Activated naive CD8-positive, alpha-beta T cell treated with anti-CD3 and anti-CD28 coated beads, Interleukin-2, amount 10 ng/mL, durations not matched to agents 7 days and 5 days (primary cell): ENCODE measurements at places on chromosomes 7 and 10. TPM values are rescaled to one million over a fixed set of nuclear protein-coding genes. Genes with fewer than 3 reads are reported as not detected.

The ADAM12 gene
- total RNA-seq, result 0.17 TPM

The FBXL13 gene
- 0.65 TPM for total RNA-seq

The ACHE gene
- total RNA-seq, result 0.34 TPM

DNA sequence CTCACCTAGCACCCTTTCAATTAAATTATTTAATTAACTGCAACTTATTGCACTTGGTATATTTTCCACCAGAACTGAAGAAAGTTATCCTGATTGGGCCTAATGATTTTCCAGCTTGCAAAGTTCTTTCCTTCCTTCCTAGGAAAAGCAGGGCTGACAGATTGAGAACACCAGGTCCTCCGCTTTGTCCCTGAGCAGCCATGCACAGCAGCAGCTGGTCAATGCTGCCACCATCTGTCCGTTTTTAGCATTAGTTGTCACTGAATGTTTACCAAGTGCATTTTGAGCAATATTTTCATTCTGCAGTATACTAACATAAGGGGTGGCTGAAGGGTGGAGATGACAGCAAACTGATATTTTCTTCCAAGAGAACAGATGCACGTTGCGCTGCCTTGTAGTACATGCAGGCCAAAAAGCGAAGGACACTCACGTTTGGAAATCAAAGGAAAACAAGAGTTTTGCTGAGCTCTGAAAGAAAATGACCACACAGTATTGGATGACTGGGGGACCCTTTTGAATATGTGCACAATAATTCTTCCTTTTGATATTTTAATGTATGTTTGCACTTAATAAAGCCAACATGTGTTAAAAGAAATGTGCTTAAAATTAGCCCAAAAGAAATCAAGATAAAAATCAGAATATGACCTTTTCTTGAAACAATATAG lies 248.8 kb upstream of the PTN start:
- peaks cover 3% of the 10 kb centered on the region for H3K27me3 ChIP-seq
- H3K27ac ChIP-seq, result no peak overlapping the region
- no peak overlapping the region for H3K4me3 ChIP-seq
- no peaks in the 10 kb centered on the region for H3K36me3 ChIP-seq

DNA sequence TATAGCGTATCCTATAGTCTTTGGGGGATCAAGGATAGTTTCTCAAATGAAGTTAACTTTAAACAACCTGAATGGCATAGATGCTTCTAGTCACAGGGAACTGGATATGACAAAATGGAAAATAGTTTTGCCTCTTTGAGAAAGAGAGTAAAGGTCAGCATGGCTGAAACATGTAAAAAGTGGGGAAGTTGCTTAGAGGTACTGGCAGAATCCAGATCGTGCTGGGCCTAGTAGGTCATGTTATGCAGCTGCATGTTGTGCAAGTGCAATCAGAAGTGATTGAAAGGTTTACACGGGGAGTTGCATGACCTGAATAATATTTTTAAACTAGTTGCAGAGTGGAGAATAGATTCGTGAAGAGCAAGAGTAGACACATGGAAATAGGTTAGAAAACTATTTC lies 201.1 kb upstream of the HDAC9 start:
- no peak overlapping the region for H3K27ac ChIP-seq
- H3K4me3 ChIP-seq, result no peak overlapping the region
- no peak for DNase-seq

DNA sequence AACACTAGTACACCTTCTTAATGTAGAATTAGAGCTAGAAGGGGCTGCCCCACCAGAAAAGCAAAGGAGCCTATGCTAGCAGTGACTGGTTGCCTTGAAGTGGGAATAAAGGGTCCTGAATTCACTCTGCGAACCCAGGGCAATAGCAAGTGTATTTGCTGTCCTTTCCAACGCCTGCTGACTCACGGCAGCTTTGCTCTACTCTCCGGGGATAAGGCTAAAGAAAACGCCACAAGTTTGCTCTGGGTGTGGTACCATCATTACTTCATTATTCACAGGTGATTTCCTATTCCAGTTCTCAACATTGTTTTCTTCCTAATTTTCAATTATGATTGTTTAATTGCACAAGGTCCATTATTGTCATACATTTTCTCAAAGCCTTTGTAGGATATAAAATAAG lies 220.5 kb upstream of the AOAH start:
- H3K36me3 ChIP-seq, result peaks cover 72% of the 10 kb centered on the region
- no peak overlapping the region for H3K27ac ChIP-seq
- no peaks in the 10 kb centered on the region for H3K27me3 ChIP-seq
- no peak overlapping the region for H3K4me3 ChIP-seq

GRCh38 chr7:52691257-52691656 lies 344.2 kb upstream of the POM121L12 start:
- no peak overlapping the region for H3K27ac ChIP-seq
- H3K27me3 ChIP-seq, result no peaks in the 10 kb centered on the region
- no peak for DNase-seq
- no peak overlapping the region for H3K4me3 ChIP-seq
- H3K36me3 ChIP-seq, result no peaks in the 10 kb centered on the region

DNA sequence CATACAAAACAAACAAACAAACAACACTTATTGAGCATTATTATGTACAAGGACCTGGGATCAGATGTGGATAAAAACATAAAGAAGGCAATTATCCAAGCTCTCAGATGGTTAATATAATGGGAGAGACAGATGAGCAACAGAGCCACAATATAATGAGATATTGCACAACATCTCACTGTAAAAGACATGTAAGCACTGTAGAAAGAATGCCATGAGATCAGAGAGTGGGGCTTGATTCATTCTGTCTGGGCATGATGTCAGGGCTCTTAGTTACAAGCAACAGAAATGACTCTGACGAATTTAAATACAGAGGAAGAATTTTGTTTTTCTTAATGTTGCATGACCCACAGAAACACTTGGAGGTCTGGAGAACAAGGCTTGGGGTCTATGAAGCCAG lies 164.7 kb upstream of the PLXDC2 start:
- H3K36me3 ChIP-seq, result no peaks in the 10 kb centered on the region
- no peak for DNase-seq
- H3K4me3 ChIP-seq, result no peak overlapping the region

DNA sequence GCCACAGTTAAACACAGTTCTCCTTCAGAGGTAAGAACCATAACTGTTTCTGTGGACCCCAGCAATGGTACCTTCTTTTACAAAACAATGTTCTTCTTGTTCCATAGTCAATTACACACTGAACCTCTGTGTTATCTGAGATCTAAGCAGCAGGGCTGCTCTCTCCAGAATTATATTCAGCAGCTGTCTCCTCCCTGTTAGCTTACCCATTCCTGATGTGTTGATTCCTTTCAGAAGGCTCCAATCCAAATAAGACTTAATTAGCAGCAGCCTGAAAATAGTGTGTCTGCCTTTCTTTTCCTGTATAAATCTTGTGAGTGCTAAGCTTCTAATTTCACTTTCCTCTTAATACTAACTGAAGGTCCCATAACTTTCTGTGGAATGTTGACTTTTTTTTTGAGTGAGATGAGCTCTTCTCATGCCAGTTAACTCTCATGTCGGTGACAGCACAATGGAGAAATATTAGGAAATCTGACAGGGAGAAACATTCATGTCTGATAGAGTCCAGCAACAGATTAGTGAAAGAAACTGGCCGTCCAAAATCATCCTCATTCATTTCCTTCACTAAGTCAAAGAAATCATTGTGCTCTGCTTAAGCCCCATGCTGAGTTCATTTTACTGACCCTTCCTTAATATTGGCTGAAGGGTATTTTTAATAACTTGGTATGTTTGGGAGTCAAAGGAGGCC lies 226.5 kb downstream of the PRKG1 start:
- no peaks in the 10 kb centered on the region for H3K4me1 ChIP-seq
- no peak overlapping the region for H3K4me3 ChIP-seq
- no peaks in the 10 kb centered on the region for H3K36me3 ChIP-seq
- no peak overlapping the region for H3K27ac ChIP-seq
- no peak for DNase-seq

DNA sequence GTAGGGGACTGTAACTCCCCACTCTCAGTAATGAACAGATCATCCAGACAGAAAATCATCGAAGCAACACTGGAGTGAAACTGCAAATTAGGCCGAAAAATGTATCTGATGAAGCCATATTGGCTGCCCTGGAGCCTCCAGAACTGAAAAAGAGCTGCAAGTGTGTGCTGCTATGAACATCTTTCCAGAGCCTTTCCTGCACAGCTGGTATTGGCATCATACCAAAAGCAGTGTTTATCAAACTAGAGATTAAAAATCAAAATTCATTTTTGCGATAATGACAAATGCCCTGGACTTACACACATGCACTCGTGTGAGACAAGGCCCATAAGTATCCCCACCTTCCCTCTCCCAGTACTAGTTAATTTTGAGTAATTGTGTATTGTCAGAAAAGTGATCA lies 6.8 kb upstream of the CLDN12 start:
- H3K27ac ChIP-seq, result no peak overlapping the region
- DNase-seq, result no peak
- peaks cover 11% of the 10 kb centered on the region for H3K36me3 ChIP-seq

- H3K4me1 ChIP-seq, result no peaks in the 10 kb centered on the region
- H3K36me3 ChIP-seq, result peaks cover 3% of the 10 kb centered on the region
- H3K4me3 ChIP-seq, result no peak overlapping the region
- DNase-seq, result no peak
Measured at GRCh38 chr7:36546331-36546730, 156.7 kb downstream of the ANLN start.

DNA sequence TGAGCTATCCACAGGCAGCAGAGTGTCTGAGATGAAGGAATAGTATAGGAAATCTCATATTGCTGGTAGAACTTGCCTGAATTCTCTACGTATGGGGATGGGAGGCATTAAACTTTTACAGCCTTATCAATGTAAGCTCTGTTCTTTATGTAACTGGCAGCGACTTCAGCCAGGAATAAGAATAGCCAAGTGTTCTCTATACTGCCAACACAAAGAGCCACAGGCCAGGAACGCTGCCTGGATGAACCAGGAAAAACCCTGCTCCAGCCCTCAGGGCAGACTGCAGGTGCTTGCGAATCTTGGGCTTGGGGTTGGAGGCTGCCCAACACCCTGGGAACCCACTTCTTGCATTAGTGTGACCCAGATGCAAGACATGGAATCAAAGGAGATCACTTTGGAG lies 6.1 kb upstream of the OLAH start:
- H3K4me1 ChIP-seq, result peaks cover 13% of the 10 kb centered on the region
- H3K27ac ChIP-seq, result no peak overlapping the region
- peaks cover 3% of the 10 kb centered on the region for H3K27me3 ChIP-seq

- H3K27me3 ChIP-seq, result no peaks in the 10 kb centered on the region
- no peak overlapping the region for H3K27ac ChIP-seq
- no peaks in the 10 kb centered on the region for H3K36me3 ChIP-seq
- DNase-seq, result no peak
- H3K4me3 ChIP-seq, result no peak overlapping the region
Measured at GRCh38 chr7:145265180-145265579, 429.3 kb upstream of the TPK1 start.

GRCh38 chr7:91569728-91570457 lies 305.7 kb downstream of the FZD1 start:
- H3K36me3 ChIP-seq, result no peaks in the 10 kb centered on the region
- no peak overlapping the region for H3K4me3 ChIP-seq
- no peak for DNase-seq
- H3K27me3 ChIP-seq, result no peaks in the 10 kb centered on the region

The ABHD11 gene
- 23.4 TPM for total RNA-seq
